ENCODE measurements at places on chromosomes 2 and 18.

GRCh38 chr2:19104503-19104902 is 253.9 kb downstream of the OSR1 start:
- no peaks in the 10 kb centered on the region for H3K27me3 ChIP-seq
- no peak for DNase-seq
- peak overlapping the region; percentile 50 for H3K27ac ChIP-seq
- H3K36me3 ChIP-seq = no peaks in the 10 kb centered on the region

GRCh38 chr2:113886479-113887008 is 3.3 kb upstream of the ACTR3 start:
- peak overlapping the region; percentile 82 for H3K27ac ChIP-seq
- DNase-seq = no peak
- peaks cover 18% of the 10 kb centered on the region for H3K36me3 ChIP-seq
- peaks cover 30% of the 10 kb centered on the region for H3K4me1 ChIP-seq
- H3K4me3 ChIP-seq = peak overlapping the region; percentile 79

DNA sequence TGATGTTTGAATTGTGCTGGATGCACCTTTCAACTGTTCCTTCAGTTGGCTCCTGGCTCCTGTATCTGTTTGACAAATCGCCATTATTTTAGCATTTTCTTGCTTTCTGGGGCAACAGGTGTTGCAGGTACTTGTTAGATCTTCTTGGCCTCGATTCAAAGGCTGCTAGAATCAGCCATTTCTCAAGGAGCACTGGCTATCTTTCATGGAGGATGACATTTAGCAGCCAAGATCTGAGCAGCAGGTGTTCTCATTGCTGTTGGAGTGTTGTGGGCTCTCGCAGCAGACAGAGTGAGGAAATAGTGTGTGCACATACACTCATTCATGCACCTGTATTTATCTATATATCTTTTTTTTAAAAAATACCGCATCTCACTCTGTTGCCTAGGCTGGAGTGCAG is 52.2 kb downstream of the INPP5D start:
- peaks cover 12% of the 10 kb centered on the region for H3K27me3 ChIP-seq
- no peaks in the 10 kb centered on the region for H3K36me3 ChIP-seq

DNA sequence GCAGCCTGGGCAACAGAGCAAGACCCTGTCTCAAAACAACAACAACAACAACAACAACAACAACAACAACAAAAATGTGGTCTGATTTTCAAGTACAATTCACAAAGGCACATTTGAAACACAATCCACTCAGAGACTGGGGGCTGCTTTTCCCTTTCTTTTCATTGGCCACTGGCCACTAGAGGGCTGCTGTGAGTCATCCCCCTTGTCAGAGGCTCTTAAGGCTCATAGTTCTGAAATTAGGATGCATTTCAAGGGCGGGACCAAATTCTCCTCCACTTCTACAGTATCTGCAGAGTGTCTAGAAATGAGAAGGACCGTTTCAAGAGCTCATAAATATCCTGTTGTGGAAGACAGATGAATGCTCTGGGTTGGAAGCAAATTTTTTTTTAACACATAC is 285.4 kb downstream of the NRXN1 start:
- no peak overlapping the region for H3K4me3 ChIP-seq
- no peaks in the 10 kb centered on the region for H3K36me3 ChIP-seq
- no peak for DNase-seq
- H3K4me1 ChIP-seq = no peaks in the 10 kb centered on the region
- H3K27ac ChIP-seq = no peak overlapping the region

GRCh38 chr2:190099890-190100697 is 37.6 kb upstream of the MSTN start:
- no peaks in the 10 kb centered on the region for H3K4me1 ChIP-seq
- H3K4me3 ChIP-seq = no peak overlapping the region
- DNase-seq = no peak
- H3K27me3 ChIP-seq = no peaks in the 10 kb centered on the region
- H3K27ac ChIP-seq = no peak overlapping the region

DNA sequence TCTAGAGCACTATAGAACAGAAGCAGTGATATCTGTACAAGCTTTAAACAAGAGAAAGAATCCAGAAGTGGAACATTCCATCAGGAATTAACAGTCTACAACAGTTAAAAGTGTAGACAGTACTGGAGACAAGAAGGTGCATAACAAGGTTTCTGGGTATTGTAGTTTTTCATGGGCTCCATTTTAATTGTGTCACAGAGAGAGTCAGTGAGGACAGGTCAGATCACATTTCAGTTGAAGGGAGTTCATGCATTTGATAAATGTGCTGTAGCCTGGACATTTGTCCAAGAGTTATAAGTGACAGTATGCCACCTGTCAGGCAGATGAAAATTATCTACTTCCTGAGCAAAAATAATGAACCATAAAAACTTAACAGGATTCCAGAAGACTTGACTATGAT is 328.6 kb downstream of the CNTNAP5 start:
- H3K4me1 ChIP-seq = no peaks in the 10 kb centered on the region
- DNase-seq = no peak

- DNase-seq = no peak
- no peak overlapping the region for H3K4me3 ChIP-seq
- H3K4me1 ChIP-seq = peaks cover 21% of the 10 kb centered on the region
- H3K36me3 ChIP-seq = no peaks in the 10 kb centered on the region
- H3K27ac ChIP-seq = no peak overlapping the region
Measured at GRCh38 chr18:56568986-56569385, 69.4 kb downstream of the TXNL1 start.

GRCh38 chr2:82139979-82140611 is 1835.5 kb upstream of the LRRTM1 start:
- H3K36me3 ChIP-seq = no peaks in the 10 kb centered on the region
- DNase-seq = no peak
- H3K27ac ChIP-seq = peak overlapping the region; percentile 85
- no peaks in the 10 kb centered on the region for H3K27me3 ChIP-seq
- peaks cover 11% of the 10 kb centered on the region for H3K4me1 ChIP-seq
- H3K4me3 ChIP-seq = peak overlapping the region; percentile 36

DNA sequence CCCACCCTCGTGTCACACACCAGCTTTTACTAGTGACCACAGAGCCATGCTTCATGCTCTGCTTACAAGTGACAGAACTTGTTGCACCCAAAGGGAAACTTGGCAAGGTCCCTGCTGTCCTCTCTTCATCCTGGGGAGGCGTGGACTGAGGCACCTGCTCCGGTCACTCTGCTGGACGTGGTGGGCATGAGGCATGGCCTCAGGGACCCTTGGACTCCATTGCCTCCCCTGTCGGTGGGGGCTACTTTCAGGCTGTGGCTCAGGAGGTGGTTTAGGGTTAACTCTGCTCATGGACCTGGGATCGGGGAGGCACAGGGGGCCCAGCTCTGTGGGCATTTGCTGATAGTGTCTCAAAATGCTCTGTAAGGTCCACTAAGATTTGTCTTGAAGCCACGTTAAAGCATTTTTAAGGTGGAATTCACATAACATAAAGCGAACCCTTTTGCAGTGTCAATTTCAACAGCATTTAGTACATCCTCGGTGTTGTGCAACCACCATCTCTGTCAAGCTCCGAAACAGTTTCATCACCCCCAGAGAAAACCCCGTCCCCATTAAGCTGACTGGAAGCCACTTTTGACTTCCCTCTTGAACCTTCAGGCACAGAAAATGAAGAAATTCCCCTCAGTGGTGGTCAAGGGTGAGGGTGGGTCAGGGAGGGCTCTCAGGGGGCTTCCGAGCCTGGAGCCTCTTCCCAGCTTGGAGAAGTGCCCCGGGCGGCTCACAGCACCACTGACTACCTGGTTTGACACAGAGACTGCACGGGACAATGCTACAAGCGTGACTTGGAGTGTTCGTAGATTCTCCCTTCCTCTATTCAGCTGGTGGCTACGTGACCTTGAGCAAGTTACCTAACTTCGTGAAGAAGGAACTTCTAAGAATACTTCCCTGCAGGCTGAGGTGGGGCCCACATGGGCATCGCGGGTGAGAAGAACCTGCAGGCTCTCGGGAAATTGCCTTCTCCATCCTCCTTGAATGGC is 100.0 kb upstream of the HDAC4 start:
- peaks cover 3% of the 10 kb centered on the region for H3K27me3 ChIP-seq
- no peak overlapping the region for H3K27ac ChIP-seq
- no peak overlapping the region for H3K4me3 ChIP-seq

GRCh38 chr2:121479882-121480522 is 50.7 kb upstream of the RNU4ATAC start:
- H3K4me1 ChIP-seq = peaks cover 36% of the 10 kb centered on the region
- H3K4me3 ChIP-seq = no peak overlapping the region

GRCh38 chr2:139033300-139033699 is 253.1 kb upstream of the NXPH2 start:
- no peaks in the 10 kb centered on the region for H3K36me3 ChIP-seq
- H3K27ac ChIP-seq = no peak overlapping the region
- no peak for DNase-seq

GRCh38 chr2:79191816-79192215 is 32.3 kb upstream of the REG3A start:
- peaks cover 31% of the 10 kb centered on the region for H3K27me3 ChIP-seq
- no peak for DNase-seq
- peak overlapping the region; percentile 29 for H3K27ac ChIP-seq

GRCh38 chr2:179354739-179355537 is 90.3 kb upstream of the SESTD1 start:
- H3K36me3 ChIP-seq = no peaks in the 10 kb centered on the region
- H3K4me1 ChIP-seq = no peaks in the 10 kb centered on the region
- H3K4me3 ChIP-seq = no peak overlapping the region

GRCh38 chr2:59027320-59027719 is 786.2 kb upstream of the FANCL start:
- no peak overlapping the region for H3K27ac ChIP-seq
- no peaks in the 10 kb centered on the region for H3K27me3 ChIP-seq
- peaks cover 5% of the 10 kb centered on the region for H3K4me1 ChIP-seq
- no peak overlapping the region for H3K4me3 ChIP-seq

DNA sequence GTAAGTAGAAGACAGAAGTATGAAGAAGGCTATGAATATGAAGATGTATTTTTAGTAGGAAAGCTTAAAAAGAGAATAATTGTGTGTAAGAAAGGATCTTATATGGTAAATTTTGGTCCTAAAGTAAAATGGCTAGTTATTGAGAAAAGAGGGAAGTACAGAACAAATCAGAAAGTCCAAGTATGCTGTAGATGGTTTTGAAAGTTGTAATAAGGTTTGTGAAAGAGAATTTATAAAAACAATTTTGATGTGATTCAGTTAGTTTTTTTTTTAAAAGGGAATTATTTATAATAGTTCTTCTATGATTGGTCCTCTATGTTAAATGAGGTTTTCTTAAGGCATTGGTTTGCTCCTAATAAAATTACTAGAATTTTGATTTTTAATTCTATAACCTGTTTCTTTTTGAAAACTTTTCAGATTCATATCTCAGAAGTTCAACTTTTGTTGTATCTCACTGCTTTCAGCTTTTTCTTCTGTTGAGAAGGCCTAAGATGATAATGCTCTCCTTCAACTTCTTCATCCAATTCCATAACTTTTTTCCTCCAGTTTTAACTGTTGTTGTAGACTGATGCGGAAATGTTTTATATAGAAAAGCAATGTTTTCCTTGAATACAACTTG is 322.7 kb downstream of the NOL4 start:
- DNase-seq = no peak
- no peaks in the 10 kb centered on the region for H3K27me3 ChIP-seq
- no peaks in the 10 kb centered on the region for H3K36me3 ChIP-seq
- H3K4me1 ChIP-seq = no peaks in the 10 kb centered on the region
- no peak overlapping the region for H3K4me3 ChIP-seq

DNA sequence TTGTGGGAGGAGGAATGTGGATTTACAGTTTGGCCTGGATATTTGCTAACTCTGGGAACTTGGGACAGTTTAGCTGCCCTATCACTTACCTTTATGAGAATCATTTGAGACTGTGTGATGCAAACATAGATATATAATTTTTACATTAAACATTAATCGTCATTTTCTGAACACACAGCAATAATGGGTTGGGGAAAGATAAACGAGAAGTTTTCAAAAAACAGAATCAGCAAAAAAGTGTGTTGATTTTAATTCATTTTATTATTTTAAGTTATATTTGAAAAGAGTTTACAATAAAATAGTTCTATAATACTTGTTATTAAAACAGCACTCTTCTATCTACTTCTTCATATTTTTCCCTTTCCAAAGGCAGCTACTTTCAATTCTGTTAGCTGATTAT is 813.3 kb downstream of the SLC4A3 start:
- no peaks in the 10 kb centered on the region for H3K36me3 ChIP-seq
- H3K4me3 ChIP-seq = no peak overlapping the region
- DNase-seq = no peak
- no peak overlapping the region for H3K27ac ChIP-seq

- no peak overlapping the region for H3K27ac ChIP-seq
- no peaks in the 10 kb centered on the region for H3K4me1 ChIP-seq
- H3K4me3 ChIP-seq = no peak overlapping the region
- no peaks in the 10 kb centered on the region for H3K36me3 ChIP-seq
Measured at GRCh38 chr2:202624133-202624532, 10.6 kb upstream of the FAM117B start.

DNA sequence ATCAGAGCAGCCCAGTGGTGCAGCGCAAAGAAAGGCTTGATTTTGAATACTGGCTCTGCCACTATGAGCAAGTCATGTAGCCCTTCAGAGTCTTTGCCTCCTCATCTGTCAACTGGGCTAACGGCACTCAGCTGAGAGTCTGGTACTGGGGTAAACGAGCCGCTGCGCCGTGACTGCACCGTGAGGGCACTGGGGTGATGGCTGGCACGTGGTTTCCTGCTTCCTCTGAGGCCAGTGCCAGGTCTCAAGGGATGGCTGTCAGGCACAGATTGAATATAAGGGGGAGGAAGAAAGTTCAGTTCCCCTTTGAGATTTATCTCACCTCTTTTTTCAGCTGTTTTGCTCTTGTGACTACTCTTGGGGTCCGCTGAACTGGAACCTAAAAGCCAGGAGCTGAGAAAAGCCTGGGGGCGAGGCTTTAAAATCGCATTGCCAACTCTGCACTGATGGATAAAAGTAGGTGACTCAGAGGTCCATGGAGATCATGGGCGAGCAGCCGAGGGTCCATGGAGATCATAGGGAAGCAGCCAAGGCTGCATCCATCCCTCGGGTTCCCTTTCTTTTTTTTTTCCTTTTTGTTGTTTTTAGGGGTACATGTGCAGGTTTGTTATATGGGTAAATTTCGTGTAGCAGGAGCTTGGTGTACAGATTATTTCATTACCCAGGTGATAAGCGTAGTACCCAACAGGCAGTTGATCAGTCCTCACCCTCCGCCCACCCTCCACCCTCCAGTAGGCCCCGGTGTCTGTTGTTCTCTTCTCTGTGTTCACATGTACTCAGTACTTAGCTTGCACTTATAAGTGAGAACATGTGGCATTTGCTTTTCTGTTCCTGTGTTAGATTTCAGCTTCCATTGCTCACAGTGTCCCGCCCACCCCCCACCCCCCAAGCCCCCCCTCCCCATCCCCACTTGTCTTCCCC is 114.3 kb downstream of the SPP2 start:
- H3K36me3 ChIP-seq = no peaks in the 10 kb centered on the region
- no peak for DNase-seq
- H3K27ac ChIP-seq = peak overlapping the region; percentile 92

GRCh38 chr2:57726294-57726693 is 320.3 kb upstream of the VRK2 start:
- no peaks in the 10 kb centered on the region for H3K27me3 ChIP-seq
- peaks cover under 1% of the 10 kb centered on the region for H3K4me1 ChIP-seq
- no peaks in the 10 kb centered on the region for H3K36me3 ChIP-seq
- DNase-seq = no peak
- H3K4me3 ChIP-seq = no peak overlapping the region

Data from type B pancreatic cell (in vitro differentiated cells).